ENCODE measurements at places on chromosomes 3 and 15.
A peak's percentile ranks its signal among the peaks of the same experiment; 100 is the strongest.

- DNase-seq, result no peak
These were observed 91.4 kb upstream of the MEX3B start for GRCh38 chr15:82137261-82137660.

GRCh38 chr3:136464502-136464901 lies 214.4 kb downstream of the PCCB start:
- no peak for DNase-seq

- DNase-seq, result peak; percentile 84
These were observed 980 bp upstream of the RAB27A start for GRCh38 chr15:55290528-55291057.

DNA sequence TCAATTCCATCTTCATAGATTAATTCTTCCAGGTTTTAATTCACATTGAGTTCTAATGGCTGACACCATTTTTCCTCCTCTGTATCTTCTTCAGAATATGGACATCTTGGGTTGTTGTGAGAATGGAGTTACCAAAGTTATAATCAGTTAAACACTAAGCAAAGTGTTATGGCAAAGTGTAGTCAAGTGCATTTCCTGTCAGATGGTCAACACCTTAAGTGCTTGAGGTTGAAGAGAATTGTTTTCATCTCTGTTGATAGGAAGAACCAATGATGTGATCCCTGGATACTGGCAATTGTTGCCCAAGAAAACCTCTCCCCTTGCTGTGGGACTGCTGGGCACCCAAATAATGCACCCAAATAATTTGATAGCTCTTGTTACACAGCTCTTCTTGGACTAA lies 102.6 kb upstream of the SATB1 start:
- peak; percentile 11 for DNase-seq

DNA sequence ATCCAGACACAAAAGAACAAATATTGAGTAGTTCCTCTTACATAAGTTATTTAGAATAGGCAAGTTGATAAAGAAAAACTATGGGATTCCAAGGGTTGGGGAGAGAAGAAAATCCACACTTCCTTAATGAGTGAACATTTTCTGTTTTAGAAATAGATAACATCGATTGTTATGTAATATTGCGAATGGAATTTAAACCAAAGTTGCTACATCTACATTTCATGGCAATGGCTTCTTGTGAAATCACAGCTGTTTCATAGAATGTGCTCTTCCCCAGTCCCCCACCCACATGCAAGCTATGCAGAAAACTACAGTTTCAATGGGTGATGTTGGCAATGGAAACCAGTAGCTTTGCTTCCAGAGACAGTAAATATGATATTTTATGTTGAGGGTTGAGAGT lies 1639.5 kb downstream of the SI start:
- DNase-seq, result no peak

- no peak for DNase-seq
These were observed 647.2 kb upstream of the BCHE start for GRCh38 chr3:166484470-166484869.

DNA sequence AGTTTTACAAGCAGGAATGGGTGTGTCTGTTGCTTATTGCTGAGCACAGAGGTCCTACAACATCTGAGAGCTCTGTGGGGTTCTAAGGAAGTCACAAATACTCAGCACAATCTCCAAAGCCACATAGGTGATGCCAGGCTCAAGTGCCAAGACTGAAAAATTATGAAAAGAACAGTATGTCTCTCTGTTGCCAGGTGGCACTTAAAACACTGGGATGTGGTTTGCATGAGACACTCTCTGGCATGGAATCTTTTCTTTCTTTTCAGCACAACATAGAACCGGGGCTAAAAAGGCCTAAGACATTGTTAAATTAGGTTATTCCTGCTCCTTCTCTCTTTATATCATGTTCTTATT lies 127.3 kb upstream of the PRICKLE2 start:
- DNase-seq, result no peak

DNA sequence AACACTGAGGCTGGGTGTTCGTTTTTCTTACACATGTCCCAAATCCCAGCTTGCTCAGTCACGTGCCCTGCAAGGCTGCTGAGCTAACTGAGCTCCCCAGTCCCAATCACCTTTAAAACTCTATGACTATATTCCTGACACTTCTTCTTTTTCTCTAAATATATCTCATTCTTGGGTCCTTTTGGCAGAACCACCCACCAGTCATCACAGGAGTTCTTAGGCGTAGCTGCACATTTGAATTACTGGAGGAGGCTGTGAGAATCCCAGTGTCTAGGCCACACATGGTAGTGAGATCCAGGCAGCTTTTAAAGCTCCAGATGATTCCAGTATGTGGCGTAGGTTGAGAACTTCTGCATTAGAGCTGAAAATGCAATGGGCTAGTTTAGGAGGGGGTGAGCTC lies 66.3 kb downstream of the ST8SIA2 start:
- DNase-seq, result no peak

All from DMS53 (cell line).